ENCODE measurements at places on chromosomes 3 and 15. TPM values are rescaled to one million over a fixed set of nuclear protein-coding genes. Genes with fewer than 3 reads are reported as not detected.

Gene RPL15
- 2,160 TPM for polyA plus RNA-seq

DNA sequence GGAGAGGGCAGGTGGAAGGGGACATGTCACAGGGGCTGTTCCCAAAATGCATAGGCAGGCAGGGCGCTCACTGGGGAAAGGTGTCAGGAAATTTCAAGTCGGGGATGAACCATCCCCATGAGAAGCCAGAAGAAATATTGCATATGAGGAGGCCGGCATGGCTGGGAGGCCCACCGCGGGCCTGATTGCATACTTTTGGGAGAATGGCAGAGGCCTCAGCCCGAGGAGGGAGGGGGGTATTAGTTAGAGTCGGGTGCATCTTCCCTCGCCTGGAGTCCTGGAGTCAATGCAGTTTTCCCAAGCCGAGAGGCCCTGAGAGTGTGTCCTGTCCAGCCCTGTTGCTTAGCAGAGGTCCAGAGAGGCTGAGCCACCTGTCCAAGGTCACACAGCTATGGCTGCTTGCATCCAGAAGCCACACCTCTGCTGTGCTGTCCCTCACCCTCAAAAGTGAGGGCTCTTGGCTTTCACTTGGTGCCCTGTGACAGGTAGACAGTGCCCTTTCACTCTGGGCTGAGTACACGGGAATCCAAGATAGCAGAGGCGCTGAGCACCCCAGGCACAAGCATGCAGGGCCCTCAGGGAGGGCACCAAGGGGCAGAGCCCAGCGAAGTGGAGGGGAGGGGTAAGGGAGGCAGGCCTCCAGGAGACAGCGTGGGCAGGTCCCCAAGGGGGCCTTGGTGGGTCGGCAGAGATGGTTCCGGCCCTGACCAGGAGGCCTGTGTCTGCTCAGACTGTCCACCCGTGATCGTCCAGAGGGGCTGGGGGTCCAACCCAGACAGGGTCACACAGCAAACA is 48.5 kb downstream of the GRIP2 start:
- DNase-seq = no peak

GRCh38 chr15:90101130-90101968 is 919 bp downstream of the IDH2 start:
- no peak for DNase-seq

DNA sequence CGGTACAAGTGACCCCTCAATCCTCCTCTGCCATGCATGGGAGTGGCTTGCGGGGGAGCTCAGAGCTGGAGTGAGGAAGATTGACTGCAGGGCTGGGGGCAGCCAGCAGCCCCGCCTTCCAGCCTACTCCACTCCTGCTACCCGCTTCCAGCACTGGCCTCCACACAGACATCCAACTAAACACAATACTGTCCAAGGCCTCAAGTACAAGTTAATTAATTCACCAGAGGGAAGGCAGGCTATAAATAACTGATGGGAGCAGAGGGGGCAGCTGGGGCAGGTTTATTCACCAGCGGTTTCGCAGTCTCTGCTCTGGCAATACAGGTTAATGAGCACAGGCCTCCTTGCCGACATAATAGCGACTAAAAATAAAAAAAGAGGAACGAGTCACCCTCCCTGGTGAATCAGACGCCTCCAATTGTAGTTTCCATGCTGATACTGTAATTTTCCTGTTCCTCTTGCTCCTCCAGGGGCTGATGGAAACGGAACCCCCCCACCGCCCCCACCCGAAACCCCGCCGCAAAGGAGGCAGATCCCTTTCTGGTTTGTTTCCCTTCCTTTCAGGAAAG is 166.4 kb upstream of the TLE3 start:
- DNase-seq = no peak

Gene SLC28A2
- polyA plus RNA-seq = 0.43 TPM

DNA sequence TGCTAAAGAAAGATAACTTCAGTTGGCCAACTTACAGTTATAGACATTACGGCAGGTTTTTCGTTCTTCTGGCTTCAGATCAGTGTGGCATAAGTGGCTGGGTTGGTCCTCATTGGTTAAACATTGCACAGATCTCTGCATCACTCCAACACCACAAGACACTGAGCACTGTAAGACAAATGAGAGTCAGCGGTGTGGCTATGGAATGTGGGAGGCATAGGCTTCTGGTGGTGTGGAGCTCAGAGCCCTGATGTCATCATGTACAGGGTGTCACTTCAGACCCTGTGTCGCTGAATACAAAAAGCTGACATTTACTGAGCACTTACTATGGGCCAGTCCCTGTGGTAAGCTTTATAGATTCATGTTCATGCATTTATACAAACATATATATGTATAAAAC is 146.0 kb downstream of the ADAMTS9 start:
- no peak for DNase-seq

DNA sequence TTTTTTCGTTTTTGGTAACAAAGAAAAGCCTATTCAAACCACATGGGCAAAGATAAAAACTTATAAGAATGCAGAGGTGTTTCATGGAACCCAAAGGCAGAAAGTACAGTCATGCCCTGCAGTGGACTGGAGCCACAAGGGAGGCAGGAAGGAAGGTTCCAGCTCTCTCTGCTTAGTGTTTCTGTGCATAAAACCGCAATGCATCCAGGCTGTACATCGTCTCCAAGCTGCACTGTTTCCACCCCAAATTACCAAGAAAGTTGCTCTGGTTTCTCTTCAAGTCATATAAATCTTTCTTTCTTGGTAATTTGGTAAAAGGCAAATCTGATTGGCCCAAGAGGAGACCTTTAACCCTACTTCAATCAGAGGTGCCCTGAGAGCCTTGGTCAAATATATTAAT is 15.8 kb downstream of the TRAT1 start:
- no peak for DNase-seq

Gene MYO5C
- polyA plus RNA-seq = 20.8 TPM

Gene ROPN1
- polyA plus RNA-seq = not detected

DNA sequence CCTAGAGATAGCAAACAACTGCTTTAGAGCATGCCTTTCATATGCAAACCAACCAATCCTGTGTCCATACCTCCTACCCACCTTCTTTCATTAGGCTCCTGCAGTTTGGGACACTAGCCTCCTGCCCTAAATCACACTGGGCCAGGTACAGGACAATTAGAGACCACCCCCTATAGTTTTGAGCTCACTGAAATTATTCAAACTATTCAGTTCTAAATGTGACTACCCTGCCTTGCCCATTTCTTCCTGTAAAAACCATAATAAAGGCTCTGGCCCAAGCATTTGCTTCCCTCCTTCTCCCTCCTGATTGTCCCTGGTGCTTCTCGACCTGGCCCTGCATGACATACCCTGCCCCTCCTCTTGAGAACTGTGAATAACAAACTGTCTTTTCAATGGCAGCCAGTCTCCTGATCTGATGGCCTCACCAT is 31.4 kb upstream of the LRIG1 start:
- DNase-seq = no peak

Gene SKOR1
- polyA plus RNA-seq = 0.16 TPM

GRCh38 chr3:158479051-158479450 is 91.9 kb upstream of the MLF1 start:
- no peak for DNase-seq

- no peak for DNase-seq
Observed at GRCh38 chr15:35693286-35693685, 147.3 kb upstream of the DPH6 start.
